ENCODE measurements at places on chromosomes 1 and 21. TPM values are rescaled to one million over a fixed set of nuclear protein-coding genes. Genes with fewer than 3 reads are reported as not detected.

ATXN7L2 gene
- 6.0 TPM for total RNA-seq

UBE2U gene
- not detected for total RNA-seq

DNA sequence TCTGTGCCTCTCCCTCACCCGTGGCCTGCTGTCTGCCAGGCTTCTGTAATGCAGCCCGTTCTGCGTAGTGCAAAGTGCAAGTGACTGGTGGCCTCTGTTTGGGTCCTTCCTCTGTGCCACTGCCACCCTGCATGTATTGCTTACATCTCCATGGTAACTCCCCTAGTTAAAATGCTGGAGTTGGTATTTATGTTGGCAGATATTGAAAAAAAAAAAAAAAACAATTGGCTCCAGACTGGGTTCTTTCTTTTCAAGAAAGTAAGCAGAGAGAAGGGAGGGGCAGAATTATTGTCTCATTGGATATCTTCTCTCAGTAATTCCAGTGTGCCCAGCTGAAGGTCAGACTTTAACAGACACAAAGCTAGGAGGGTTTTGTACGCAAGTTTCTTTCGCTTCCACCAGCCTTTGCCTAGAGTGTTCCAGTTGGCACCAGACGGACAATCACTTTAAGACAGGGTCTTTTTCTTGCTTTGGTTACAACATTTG is 242.3 kb downstream of the PBX1 start:
- DNase-seq = no peak

GRCh38 chr21:33418691-33419090 is 15.5 kb downstream of the IFNGR2 start:
- DNase-seq = no peak

GRCh38 chr1:77468257-77468948 is 186.6 kb downstream of the AK5 start:
- no peak for DNase-seq

Measured in ureter (tissue), 1 donor.